Fibroblast of lung (primary cell): ENCODE measurements at places on chromosomes 7 and 10.

- peak; percentile 49 for DNase-seq
Observed at GRCh38 chr7:46933596-46933995, 648.3 kb downstream of the TNS3 start.

GRCh38 chr7:148809856-148810255 is 74.2 kb downstream of the EZH2 start:
- DNase-seq, result no peak

DNA sequence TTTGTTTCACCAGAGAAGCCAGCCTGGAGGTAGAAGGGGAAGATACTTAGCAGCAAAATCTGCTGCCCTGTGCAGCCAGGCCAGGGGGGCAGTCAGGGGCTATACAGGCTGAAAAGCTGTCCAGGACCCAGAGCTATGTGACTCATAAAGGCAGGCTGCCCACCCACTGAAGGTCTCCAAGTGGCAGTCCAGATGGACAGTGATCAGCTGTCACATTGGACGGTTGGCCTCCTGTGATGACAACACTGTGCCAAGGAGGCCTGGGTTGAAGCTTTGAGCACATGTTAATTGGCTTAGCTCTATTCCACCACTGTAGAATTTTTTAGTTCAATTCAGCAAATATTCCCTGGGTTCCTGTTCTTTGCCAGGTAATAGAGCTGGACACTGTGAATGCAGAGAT is 577.3 kb upstream of the GALNT17 start:
- DNase-seq, result no peak

DNA sequence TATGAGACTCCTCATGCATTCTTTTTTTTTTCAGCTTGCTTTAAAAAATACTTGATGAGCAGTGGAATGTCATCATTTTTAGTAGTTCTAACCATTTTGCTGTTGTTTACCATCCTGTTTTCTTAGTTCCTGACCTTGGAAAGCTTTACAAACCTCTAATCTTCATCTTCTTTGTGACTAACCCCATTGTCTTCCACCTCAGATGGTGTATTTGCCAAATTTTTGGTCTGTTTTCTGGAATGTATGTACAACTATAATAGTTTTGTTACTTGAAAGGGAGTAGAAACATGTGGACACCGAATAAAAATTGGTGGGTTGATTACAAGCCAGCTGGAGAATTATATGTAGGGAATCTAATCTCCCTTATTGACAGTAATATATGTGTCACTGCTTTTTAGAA is 172.7 kb downstream of the SND1 start:
- DNase-seq, result peak; percentile 62

- no peak for DNase-seq
Observed at GRCh38 chr7:4037308-4037707, 644.8 kb upstream of the FOXK1 start.

DNA sequence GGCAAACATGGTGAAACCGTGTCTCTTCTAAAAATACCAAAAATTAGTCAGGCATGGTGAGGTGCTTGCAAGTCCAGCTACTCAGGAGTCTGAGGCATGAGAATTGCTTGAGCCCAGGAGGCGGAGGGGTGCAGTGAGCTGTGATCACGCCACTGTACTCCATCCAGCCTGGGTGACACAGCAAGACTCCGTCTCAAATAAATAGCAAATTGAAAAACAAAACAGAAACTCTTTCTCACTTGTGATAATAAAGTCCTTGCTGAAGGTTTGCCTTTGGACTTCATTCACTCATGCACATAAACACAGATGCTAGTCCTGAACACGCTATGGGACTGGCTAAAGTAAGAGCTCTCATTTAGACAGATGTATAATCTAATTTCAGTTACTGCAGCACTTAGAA is 37.6 kb downstream of the ANK3 start:
- no peak for DNase-seq

DNA sequence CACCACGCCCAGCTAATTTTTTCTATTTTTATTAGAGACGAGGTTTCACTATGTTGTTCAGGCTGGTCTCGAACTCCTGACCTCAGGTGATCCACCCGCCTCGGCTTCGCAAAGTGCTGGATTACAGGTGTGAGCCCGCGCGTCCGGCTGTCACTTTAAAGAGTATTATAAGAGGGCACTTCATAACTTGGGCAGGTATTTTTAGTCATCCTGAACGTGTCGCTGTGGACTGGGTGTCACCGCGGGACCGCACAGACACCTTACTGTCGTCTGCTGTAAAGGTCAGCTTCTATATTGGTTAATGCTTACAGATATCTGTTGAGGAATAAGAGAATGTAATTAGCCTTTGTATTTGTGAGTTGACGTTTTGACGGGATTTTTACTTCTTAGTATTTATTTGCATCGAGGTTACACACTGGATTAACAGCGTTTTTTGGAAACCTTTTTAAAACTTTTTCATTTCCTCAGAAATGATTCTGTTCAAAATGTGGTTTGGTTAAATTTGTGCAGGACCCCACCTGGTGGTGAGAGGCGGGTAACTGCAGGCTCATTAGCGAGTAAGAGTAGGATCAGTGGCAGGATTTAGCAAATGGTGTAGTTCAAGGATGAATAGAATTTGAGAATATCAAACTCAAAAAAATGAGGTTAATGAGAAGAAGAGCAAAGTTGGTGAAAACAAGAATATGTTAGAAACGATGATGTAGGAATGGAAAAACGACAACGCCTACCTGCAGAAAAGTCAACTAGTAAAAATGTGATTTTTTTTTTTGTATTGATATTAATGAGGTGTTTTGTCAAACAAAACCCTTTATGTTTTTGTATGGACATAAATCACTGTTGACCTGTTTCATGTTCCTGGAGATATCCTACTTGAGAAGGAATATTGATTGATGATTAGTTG is 3.2 kb downstream of the DNAJB6 start:
- peak; percentile 78 for DNase-seq
